ENCODE measurements at places on chromosomes 12 and 14. TPM values are rescaled to one million over a fixed set of nuclear protein-coding genes. Genes with fewer than 3 reads are reported as not detected.

The CLEC1B gene
- not detected for polyA plus RNA-seq

The STON2 gene
- not detected for polyA plus RNA-seq

The HOXC4 gene
- 0.93 TPM for polyA plus RNA-seq

DNA sequence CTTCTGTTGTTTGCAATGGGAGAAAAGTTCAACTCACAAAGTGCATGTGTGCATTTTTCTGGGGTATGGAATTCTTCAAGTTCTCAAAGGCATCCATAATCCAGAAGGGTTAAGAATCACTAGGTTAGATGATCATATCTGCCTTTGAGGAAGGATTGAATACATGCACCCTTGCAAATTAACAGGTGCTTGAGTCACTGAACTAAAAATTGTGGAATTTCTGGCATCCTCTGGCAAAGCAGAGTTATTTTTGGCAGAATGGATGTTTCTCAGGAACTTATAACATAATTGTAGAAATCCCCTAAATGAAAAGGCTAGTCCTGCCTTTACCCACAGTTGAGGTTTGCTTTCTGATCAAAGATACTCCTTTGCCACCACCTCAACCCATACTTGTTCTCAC, 136.5 kb upstream of the DYRK2 start:
- DNase-seq: no peak

The SLC17A8 gene
- not detected for polyA plus RNA-seq

GRCh38 chr12:53289891-53290290, 5.5 kb upstream of the PFDN5 start:
- DNase-seq: no peak
